Fibroblast of skin of scalp (primary cell): ENCODE measurements at places on chromosomes 4 and X.

DNA sequence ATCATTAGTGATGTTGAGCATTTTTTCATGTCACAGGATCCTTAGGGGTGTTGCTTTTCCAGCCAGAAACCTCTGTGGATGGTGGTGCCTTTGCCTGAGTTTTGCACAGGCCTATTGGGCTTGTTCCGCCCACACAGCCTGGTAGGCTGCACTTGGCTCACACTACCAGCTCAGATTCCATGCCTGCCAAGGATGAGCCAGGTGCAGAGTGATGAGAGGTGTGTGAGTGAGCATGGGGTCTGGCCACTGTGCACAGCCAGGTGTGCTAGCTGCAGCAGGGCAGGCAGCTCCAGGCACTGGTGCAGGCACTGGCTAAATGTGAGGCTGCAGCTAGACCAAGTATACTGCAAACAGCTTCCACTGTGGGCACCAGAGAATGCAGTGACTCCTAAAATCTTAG is 341.6 kb downstream of the FSTL5 start:
- no peak for DNase-seq

DNA sequence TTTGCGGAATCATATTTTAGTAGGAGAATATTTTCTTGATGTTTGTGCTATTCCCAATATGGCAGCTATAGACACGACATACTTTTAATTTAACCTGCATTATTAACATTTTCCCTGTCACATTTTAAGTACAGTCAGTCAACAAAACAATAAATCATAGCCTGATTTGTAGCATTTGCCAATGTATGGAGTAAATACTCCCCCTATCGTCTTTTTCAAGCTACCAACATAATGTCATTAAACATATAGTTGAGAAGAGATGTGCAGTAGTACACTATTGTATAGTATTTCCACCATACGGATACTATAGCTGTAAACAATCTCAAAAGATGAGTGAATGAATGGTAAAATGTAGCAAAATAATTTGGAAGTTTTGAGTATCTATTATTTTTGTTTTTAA is 303.7 kb upstream of the MAGEB2 start:
- no peak for DNase-seq

GRCh38 chrX:94662689-94663088 is 988.7 kb downstream of the FAM133A start:
- DNase-seq = no peak

DNA sequence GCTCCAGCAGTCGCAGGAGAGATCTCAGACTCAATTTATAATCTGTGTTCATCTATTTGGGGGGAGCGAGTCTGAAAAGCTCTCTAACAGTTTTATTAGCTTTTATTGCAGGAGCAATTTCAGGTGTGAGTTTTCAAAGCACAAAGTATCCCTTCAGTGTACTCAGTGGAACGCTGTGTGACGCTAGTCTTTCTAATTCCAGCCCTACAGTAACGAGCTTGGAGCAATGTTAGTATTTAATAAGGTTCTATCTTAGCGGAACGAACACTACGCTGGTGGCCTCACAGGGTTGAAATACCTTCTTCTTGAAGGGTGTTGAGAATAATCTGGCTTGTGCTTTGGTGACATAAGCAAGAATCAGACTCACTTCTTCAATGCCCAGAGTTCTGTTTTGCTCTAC is 8.4 kb downstream of the HS3ST1 start:
- DNase-seq = no peak

GRCh38 chr4:136748165-136748564 is 784.1 kb downstream of the PCDH18 start:
- DNase-seq = no peak

DNA sequence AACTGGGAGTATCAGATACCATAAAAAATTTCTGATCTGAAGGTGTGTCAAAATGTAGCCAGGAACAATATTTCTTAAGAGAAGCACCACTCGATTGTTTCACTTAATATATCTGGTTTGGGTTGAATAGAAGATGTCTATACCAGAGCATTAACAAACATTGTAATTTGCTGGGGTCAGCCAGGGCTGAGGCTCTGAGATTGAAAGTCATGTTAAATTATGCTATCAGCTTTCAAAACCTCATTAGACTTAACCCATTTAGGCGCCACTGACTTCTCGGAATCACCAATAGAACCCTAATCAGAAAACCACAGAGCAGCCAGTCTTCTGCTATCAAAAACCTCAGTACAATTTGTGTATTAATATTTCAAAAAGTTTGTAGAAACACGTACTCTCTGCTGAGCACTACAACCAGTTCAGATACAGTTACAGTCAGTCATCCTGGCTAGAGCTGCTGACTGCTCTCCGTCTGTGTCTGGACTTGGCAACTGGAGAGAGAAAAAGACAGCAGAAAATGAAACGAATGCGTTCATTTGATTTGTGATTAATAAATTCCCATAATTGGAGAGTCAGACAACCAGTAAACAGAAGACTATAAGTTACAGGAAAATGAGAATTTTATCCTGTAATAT is 848.6 kb upstream of the PABPC4L start:
- no peak for DNase-seq

DNA sequence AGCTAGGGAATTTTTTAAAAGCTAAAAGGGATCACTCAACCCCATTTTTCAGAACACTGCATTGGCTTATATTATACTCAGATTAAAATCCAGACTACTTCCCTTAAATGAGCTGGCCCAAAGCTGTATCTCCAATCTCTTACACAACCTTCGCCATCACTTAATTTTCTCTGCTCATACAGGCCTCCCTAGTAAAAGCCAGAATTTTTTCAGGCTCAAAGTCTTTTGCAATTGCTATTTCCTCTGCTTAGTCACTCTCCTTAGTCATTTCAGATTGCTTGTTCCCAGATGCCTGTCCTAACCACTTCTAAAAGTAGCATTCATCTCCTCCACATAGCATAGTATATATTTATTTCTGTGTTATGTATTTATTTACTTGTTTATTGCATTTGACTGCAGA is 1587.9 kb upstream of the ADGRL3 start:
- DNase-seq = peak; percentile 72

- DNase-seq = peak; percentile 8
Measured at GRCh38 chr4:79854856-79855502, 218.1 kb downstream of the ANTXR2 start.

GRCh38 chr4:186946682-186947294 is 223.1 kb upstream of the FAT1 start:
- DNase-seq = peak; percentile 41

GRCh38 chr4:27276307-27277073 is 415.8 kb downstream of the STIM2 start:
- DNase-seq = peak; percentile 1

GRCh38 chrX:95995583-95995982 is 689.1 kb upstream of the DIAPH2 start:
- no peak for DNase-seq

GRCh38 chrX:130772105-130772775 is 130.8 kb downstream of the ENOX2 start:
- DNase-seq = peak; percentile 51

DNA sequence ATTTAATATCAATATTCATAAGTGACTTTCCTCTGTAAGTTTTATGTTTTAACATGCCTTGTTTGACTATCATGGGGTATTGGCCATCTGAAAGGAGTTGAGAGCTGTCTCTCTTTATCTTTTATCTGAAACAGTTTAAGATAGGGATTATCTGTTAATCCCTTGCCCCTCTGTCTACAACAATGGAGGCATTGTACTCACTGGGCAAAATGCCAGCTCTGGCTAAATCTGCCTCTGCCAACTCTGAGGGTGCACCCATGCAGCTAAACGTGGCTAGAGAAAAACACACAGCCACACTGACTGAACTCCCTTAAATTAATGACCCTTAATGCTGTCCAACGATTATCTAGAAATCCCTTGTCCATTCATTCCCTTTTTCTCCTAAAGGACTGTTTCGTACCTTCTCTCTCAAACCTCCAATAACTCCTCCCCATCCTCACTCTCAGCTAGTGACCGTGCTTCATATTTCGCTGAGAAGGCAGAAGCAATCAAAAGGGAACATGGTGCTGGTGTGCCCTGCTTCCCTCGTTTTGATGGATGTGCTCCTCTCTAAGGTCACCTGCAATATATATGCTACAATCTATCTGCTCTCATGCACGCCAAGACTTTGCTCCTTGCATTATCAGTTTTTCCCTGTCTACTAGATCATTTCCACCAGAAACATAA is 10.3 kb downstream of the PHKA2 start:
- no peak for DNase-seq

DNA sequence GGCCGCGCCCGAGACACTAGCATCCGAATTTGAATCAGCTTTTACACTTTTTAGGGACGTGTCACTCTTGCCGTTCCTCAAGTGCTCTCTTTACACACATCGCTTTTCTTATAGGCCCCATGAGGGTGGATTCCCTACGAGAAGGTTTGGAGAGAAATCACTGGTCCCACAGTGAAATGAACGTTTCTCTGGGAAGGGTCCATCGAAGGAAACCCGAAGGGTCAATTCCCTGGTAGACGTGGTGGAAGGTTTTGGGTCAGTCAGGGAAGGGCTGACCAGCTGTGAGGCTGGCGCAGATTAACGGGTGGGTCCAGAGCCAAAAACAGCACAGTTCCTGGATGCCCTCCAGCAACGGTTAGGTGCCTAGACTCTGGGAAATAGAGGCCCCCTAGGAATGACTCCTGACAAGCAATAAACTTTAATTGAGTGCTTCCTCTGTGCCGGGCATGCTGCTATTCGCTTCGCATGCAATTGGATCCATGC is 35.9 kb downstream of the ETDC start:
- DNase-seq = peak; percentile 63

DNA sequence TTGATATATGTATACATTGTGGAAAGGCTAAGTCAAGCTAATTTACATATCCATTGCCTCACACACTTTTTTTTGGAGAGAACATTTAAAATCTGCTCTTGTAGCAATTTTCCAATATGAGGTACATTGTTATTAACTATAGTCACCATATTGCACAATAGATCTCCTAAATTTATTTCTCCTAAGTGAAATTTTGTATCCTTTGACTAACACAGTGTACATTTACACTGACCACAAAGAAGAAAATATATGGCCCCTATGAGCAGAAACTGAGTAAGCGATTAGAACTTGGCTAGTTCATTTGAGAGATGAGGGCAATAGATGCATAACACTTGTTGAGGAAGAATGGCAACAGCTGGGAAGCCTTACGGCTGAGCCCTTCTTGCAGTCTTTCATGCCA is 20.3 kb upstream of the GUCY1B1 start:
- no peak for DNase-seq

DNA sequence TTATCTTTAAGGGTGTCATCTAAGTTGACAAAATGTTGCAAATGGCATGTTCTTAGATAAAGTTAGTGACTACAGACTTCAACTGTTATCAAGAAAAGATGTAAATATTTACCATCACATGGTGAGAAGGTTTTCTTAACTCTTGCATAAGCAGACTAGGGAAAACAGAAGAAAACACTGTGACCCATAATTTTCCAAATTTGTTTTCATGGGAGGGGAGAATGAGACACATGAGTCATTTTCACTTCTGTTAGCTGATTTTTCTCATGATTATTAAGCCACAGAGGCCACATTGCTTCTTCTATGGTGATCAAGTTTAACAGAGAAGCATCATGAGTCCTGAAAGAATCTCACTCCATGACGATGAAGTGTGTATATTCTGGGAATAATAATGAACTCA is 30.2 kb upstream of the SYTL5 start:
- no peak for DNase-seq

GRCh38 chr4:74378573-74378972 is 13.6 kb downstream of the EREG start:
- no peak for DNase-seq

DNA sequence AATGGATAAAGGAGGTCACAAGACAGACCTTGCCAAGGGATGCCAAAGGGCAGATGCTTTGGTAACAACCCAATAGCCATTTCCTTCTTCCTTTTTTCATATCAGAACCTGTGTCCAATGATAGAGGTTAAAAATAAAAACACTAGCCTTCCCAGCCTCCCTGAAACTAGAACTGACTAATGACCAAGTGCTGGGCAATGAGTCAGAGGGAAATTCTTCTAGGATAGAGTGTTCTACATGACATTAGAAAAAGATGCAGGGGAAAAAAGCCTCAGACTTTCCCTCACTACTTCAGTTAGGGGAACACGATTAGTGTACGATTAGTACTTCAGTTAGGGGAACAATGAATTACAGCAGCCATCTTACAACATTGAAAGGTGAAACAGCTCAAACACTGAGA is 29.3 kb upstream of the FAM47C start:
- peak; percentile 24 for DNase-seq

GRCh38 chr4:109560687-109561461 is 828 bp downstream of the MCUB start:
- DNase-seq = peak; percentile 64

DNA sequence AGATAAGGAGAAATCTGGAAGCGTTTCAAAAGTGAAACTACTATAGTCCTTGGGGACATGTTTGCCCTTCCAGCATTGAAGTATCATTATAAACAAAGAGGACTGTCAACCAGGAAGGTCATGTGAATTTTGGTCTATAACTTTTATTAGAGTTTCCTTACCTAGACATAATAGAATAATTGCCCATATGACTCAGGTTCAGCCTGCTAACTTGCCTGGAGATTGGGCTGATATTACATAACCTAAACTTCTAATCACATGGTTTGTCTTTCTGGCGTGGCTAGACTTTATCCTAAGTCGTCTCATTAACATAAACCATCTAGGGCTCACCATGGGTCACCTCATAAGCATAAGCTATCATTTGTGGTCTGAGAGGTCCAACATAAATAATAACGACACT is 775.9 kb downstream of the CENPC start:
- DNase-seq = no peak

DNA sequence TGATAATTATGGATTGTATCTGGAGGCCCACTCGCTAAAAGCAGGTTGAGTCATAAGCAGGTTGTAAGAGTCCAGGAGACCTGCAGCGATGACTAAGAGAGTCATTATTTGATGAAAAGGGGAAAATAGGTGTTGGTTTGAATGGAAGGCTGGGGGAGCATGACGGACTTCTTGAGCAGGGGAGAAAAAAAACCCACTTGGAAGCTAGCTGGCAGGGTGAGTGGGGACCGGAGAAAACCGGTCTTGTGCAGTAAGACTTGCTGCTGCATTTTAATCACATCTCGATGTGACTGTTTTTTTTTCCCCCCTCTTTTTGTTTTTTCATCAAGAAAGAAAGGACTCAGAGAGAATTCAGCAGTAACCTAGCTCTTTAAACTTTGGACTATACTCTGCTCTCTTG is 90.0 kb downstream of the IGSF1 start:
- no peak for DNase-seq

DNA sequence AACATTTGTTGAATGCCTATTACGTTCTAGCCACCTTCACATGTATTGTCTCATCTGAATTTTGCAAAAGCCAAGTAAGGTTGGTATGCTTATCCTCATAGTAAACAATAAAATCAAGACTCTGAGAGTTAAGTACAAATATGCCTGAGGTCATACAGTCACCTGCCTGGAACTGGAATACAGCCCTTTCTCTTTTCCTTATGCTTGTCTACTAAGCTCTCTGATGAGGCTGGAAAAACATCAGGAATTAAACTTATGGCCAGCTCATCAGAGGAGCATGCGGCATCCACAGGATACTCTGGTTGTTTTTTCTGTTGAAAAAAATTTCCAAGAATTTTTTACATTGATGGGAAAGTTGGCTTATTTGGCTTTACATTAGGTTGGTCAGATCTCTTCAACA is 35.5 kb downstream of the NCAPG start:
- peak; percentile 64 for DNase-seq
